Stimulated activated CD4-positive, alpha-beta T cell treated with anti-CD3 and anti-CD28 coated beads, TNF-alpha, amount 100 ng/mL, for 48 hours (primary cell): ENCODE measurements at places on chromosomes 1 and 21.

GRCh38 chr21:45280969-45281368 is 6.7 kb downstream of the POFUT2 start:
- no peak for DNase-seq

DNA sequence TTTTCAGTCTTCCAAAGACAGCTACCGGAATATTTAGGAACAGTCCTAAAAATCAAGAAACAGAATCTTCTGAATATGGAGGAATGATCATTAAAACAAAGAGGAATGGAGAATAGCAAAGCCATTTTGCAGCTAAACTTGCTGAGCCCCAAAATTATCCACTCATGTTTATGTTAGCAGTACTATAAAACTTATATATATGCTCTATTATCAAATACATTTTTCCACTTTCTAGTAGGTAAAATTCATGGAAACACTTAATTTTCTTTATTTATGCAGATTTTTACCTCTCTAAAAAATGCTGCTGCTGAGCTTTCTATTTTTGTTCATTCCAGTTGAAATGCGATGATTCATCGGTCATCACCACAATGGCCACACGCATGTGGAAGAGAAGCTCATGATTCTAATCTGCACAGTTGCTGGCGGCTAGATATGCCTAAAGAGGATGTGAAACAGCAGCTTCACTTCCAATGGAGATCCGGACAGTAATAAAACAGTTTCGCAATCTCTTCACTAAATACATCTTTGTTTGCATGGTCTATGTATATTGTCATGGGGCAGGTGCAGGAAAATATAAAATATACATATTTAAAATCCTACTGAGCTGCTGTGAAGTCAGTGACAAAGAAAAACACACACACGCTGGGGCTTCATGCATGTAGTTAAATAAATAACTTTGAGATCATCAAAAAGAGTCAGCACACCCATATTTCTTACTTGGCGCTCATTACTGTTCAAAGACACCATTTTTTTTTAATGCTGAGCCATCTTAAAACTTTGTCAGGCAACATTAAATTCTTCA is 292.2 kb downstream of the SMYD3 start:
- DNase-seq, result no peak

- no peak for DNase-seq
Observed at GRCh38 chr1:37040773-37041172, 6.5 kb upstream of the GRIK3 start.

DNA sequence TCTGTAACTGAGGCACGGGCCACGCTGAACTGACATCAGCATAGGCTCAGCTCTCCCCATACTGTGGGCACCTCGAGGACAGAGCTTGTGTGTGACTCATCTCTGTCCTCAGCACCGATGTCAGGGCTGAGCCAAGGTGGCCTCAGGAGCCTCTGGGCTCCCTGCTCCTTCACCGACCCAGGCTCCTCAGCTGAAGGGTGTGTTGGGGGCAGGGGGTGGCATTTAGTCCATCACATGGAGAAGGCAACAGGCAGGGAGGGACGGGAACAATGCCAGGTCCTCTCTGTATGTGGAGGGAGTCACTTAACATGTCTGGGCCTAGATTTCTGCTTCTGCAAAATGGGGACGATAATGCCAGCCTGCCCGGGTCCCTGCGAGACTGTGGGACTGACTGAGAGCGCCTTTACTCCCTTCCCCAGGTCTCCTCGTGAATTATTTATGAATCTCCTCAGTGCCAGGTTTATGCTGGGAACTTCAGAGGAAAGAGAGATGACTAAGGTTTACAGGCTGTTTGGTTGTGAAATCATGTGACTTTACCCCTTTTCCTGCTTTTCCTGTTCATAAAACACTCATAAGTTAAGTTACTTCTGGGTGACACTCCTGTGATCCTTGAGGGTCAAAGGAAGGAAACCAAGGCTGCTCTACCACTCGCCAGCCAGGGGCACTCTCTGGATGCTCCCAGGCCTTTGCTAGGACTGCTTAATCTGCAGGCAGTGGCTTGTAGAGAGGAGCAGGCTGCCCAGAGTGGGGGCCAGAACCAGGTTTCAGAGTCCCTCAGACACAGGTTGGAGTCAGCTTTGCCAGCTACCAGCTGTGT is 16.2 kb downstream of the TTC39A start:
- no peak for DNase-seq

GRCh38 chr1:155649676-155650075 is 38.9 kb downstream of the YY1AP1 start:
- DNase-seq, result no peak

GRCh38 chr1:220149742-220150141 is 55.8 kb downstream of the IARS2 start:
- DNase-seq, result no peak

- DNase-seq, result no peak
Observed at GRCh38 chr1:51928896-51929295, 50.4 kb upstream of the NRDC start.

GRCh38 chr1:211259638-211260126 is 516 bp downstream of the RCOR3 start:
- no peak for DNase-seq

GRCh38 chr21:42374457-42374856 is 8.1 kb upstream of the TFF1 start:
- DNase-seq, result no peak
